ENCODE measurements at places on chromosomes 7 and 10. TPM values are rescaled to one million over a fixed set of nuclear protein-coding genes. Genes with fewer than 3 reads are reported as not detected.

GRCh38 chr7:18828994-18829857 lies 288.2 kb downstream of the TWIST1 start:
- no peak overlapping the region for H3K27ac ChIP-seq
- H3K4me1 ChIP-seq, result no peaks in the 10 kb centered on the region
- no peak overlapping the region for H3K4me3 ChIP-seq
- no peak for DNase-seq

DNA sequence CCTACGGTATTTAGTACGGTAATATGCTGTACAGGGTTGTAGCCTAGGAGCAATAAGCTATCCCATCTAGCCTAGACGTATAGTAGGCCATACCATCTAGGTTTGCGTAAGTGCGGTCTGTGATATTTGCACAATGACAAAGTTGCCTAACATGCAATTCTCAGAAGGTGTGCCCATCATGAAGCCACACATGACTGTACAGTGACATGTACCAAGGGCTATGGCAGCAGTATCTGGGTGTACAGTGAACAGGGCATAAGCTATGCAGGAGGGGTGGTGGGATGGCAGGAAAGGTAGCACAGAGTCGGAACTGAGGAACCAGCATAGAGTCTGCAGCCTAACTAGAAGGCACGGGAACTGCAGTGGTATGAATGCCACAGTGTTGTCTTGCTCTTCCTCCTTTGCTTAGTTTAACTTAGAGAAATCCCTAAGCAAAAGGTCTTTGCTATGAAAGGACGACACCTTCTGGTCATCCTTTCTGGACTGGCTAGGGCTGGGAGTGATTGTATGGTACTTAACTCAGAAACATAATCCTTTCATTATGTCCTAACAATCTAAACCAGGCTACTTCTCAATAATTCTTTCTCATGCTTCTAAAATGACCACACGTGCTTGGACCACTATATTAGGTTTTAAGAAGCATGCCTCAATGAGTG lies 93.5 kb downstream of the DYNC1I1 start:
- H3K27me3 ChIP-seq, result no peaks in the 10 kb centered on the region
- no peaks in the 10 kb centered on the region for H3K36me3 ChIP-seq
- DNase-seq, result no peak

DNA sequence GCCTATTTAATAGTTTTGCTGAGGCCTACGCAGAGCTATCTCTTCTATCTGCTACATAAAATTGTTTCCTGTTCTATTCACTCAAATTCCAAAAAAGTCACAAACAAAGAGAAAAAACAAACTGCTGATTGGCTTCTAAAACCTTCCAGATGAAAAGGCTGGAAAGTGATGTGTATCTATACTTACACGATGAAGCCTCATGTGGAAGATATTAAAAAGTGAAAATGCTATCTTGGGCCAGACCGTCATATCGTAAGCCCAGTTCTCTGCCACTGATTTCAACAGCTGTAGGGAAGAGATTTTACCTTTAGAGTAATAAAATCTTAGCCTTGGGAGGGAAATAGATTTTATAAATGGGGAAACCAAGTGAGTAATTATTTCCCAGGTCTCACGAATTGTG lies 394.8 kb downstream of the KIF20B start:
- no peak overlapping the region for H3K4me3 ChIP-seq
- DNase-seq, result no peak
- H3K27me3 ChIP-seq, result no peaks in the 10 kb centered on the region
- no peak overlapping the region for H3K27ac ChIP-seq

The PAX4 gene
- total RNA-seq, result not detected

DNA sequence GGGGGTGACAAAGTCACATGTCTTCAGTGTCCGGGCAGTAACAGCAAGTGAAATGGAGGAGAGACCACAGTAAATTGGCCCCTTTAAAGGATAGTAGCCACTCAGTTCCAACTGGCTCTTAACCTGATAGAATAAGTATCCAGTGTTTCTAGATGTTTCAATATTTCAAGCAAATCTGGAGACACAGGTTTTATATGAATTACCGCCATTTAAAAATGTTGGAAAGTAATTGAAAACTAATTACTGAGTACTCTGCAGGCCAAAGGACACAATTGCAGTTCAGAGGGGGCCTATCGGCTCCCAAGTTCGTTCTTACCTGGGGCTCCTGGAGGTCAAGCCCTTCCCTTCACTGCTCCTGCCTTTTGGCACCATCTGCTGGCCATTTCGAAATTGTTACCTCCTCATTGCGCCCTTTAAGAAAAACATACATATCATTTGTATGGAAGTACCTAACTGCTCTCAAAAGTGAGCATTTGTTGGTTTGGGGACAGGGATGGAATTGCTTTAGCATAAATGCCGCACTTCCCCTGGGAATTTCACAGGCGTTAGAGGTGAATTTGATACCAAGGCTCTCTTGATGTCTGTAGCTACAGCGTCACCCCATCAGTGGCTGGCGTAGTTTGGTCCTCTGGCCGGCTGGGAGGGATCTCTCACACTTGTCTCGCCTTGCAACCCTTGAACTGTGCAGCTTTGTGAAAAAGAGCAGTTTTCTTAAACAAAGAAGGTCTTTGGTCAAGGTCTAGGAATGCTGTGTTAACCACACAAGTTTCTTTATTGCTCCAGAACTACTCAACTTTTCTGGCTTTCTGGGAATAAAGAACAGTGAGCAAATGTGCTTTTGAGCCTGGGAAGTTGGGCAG lies 220.0 kb downstream of the ARHGAP21 start:
- DNase-seq, result no peak
- H3K36me3 ChIP-seq, result no peaks in the 10 kb centered on the region
- no peak overlapping the region for H3K4me3 ChIP-seq
- H3K4me1 ChIP-seq, result no peaks in the 10 kb centered on the region
- no peaks in the 10 kb centered on the region for H3K27me3 ChIP-seq

DNA sequence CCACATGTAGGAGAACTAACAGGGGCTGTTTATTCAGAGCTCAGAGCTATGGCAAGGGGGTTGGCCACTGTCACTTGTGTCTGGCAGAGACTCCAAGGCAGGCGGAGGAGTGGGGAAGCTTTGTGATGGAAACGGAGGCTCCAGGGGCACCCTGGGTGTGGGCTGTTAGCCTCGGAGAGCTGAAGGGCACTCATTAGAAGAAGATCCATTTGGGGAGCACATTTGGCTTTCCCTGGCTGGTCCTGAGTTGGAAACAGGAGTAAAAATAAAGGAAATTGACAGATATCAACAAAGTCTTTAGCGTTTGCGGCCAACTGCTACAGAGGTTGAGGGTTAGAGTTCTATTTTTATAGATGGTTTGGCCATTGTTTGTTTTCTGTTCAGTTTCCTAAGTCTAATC lies 288.3 kb upstream of the MKI67 start:
- no peak overlapping the region for H3K4me3 ChIP-seq
- no peak overlapping the region for H3K27ac ChIP-seq
- no peaks in the 10 kb centered on the region for H3K4me1 ChIP-seq
- no peaks in the 10 kb centered on the region for H3K36me3 ChIP-seq
- DNase-seq, result no peak

The PNLIPRP3 gene
- not detected for total RNA-seq

- H3K36me3 ChIP-seq, result no peaks in the 10 kb centered on the region
- H3K27me3 ChIP-seq, result no peaks in the 10 kb centered on the region
- no peak overlapping the region for H3K4me3 ChIP-seq
- no peaks in the 10 kb centered on the region for H3K4me1 ChIP-seq
- no peak overlapping the region for H3K27ac ChIP-seq
These were observed 11.0 kb upstream of the PIP start for GRCh38 chr7:143120691-143121405.

The CYP26C1 gene
- 0.23 TPM for total RNA-seq

The VTI1A gene
- 43.1 TPM for total RNA-seq

DNA sequence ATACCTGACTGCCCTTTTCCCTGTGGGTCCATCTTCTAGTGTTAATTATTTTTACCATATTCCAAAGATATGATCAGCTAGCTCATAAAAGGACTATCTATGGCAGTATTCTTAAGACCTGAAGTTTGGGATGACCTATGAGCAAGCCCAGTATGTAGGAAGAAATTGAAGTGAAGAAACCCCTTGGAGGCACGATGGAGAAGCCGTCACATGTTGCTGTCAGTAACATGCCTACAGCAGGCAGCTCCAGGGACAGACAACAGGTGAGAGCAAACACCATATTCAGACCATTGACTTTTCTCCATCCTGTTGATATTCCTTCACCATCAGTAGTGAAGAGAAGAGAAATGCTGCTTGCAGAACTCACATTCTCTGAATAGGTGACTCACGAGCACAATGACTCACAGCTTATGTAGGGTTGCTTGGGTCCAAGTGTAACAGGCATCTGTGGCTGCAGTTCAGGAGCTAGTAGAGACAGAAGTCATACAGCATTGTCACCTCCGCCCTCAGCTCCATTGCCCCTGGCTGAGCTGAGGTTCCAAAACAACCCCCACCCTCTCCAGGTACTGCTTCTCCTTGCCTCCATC lies 8.4 kb upstream of the LYZL2 start:
- no peaks in the 10 kb centered on the region for H3K27me3 ChIP-seq
- no peaks in the 10 kb centered on the region for H3K4me1 ChIP-seq
- DNase-seq, result no peak
- H3K36me3 ChIP-seq, result no peaks in the 10 kb centered on the region
- no peak overlapping the region for H3K27ac ChIP-seq
- H3K4me3 ChIP-seq, result no peak overlapping the region

The TAS2R5 gene
- total RNA-seq, result 1.7 TPM

The CALML5 gene
- not detected for total RNA-seq

GRCh38 chr10:110356628-110357245 lies 52.0 kb upstream of the SMNDC1 start:
- DNase-seq, result no peak
- no peaks in the 10 kb centered on the region for H3K36me3 ChIP-seq
- H3K27me3 ChIP-seq, result no peaks in the 10 kb centered on the region

- H3K27me3 ChIP-seq, result no peaks in the 10 kb centered on the region
- no peaks in the 10 kb centered on the region for H3K4me1 ChIP-seq
- no peaks in the 10 kb centered on the region for H3K36me3 ChIP-seq
- H3K4me3 ChIP-seq, result no peak overlapping the region
- no peak for DNase-seq
- no peak overlapping the region for H3K27ac ChIP-seq
These were observed 86.0 kb downstream of the ICA1 start for GRCh38 chr7:8175929-8176369.

The TDRD1 gene
- total RNA-seq, result 0.78 TPM

The XRCC2 gene
- 0.57 TPM for total RNA-seq

DNA sequence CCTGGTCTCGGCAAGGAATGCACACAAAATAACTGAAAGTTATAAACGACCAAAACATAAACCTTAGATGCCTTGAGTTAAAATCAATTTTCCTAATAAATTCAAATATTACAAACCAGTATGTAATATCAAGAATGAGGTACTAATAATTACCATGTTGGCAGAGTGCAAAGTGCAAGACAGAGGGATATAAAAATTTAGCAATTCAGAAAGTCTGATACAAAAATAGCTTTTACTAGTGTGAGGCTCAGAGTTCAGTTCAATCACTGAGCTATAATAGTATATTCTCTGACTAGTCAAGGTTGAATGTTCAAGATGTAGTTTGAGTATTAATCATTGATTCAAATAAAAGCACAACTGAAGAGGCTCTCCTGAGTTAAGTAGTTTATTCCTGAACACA lies 4.8 kb upstream of the AUTS2 start:
- no peak overlapping the region for H3K4me3 ChIP-seq
- no peaks in the 10 kb centered on the region for H3K4me1 ChIP-seq
- H3K27me3 ChIP-seq, result no peaks in the 10 kb centered on the region
- H3K36me3 ChIP-seq, result no peaks in the 10 kb centered on the region
- no peak for DNase-seq
- H3K27ac ChIP-seq, result no peak overlapping the region

DNA sequence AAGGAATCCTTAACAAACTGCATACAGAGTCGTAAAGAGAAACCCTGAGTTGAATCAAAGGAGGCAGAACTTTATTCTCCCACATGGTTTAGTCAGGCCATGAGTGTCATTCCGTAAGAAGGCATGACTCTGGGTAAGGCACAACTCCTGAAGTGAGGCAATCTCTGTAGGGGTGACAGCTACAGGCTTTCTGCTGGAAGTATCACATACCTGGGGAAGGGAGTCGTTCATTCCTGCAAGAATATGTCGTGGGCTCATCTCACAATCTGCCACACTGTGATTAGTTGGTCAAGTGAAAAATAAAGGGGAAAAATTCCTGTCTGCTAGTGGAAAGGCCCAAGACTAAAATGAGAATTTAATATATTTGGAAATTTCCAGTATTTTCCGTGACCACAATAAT lies 392.6 kb downstream of the POM121L12 start:
- no peak overlapping the region for H3K27ac ChIP-seq
- no peak overlapping the region for H3K4me3 ChIP-seq
- no peaks in the 10 kb centered on the region for H3K4me1 ChIP-seq

DNA sequence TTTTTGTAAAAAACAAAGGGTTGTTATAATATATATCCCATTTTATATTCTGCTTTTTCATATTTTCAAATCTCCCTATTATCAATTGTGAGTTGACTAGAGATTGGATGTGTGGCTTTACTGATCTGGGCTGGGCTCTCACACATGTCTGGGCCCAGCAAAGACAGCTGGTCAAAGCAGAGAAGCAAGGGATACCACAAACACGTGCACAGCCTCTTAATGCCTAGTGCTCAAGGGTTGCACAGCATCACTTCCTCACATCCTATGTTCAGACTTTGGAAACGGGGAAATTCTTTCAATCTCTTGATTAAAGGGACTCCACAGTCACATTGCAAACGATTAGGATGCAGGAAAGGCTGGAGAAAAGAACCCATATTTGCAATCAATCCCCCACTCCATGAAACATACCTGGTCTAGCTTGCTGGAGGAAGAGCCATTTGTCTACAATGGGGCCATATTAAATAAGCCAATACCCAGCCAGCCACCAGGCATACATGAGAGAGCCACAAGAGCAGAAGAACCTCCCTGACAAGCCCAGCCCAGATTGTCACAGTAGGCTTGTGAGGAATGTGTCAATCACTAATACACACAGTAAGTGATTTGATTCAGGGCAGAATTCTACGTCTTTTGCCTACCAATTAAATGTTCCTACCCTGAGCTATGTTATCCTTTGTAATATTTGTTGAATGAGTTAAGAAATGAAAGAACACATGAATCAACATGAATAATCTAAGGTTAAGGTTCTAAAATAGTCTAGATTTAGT lies 431.2 kb downstream of the TNS3 start:
- DNase-seq, result no peak
- H3K27me3 ChIP-seq, result no peaks in the 10 kb centered on the region
- H3K27ac ChIP-seq, result no peak overlapping the region
- H3K4me1 ChIP-seq, result peaks cover 3% of the 10 kb centered on the region
- H3K36me3 ChIP-seq, result no peaks in the 10 kb centered on the region

The IKZF1 gene
- total RNA-seq, result 24.4 TPM

DNA sequence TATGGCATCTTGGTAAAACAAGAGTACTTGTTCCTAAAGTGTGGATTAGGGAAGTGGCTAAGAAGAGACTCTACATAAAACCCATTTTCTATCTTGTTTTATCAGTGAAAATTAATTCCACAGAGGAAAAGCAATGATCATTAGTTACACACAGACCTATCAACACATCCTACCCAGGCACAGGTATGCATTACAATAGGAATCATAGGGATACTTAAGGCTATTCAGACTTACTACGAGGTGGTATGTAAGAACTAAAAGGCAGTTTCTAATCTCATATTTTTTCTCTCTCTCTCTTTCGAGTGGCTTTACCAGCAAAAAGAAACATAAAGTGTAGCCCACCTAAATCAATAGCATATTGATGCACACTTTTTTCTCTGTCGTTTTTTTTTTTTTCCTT lies 166.3 kb upstream of the FEZF1 start:
- H3K27ac ChIP-seq, result no peak overlapping the region
- H3K36me3 ChIP-seq, result no peaks in the 10 kb centered on the region
- H3K27me3 ChIP-seq, result no peaks in the 10 kb centered on the region
- no peak overlapping the region for H3K4me3 ChIP-seq
- no peaks in the 10 kb centered on the region for H3K4me1 ChIP-seq
- DNase-seq, result no peak

The ASAH2 gene
- 2.3 TPM for total RNA-seq

GRCh38 chr10:113097036-113097435 lies 147.0 kb downstream of the TCF7L2 start:
- no peak overlapping the region for H3K27ac ChIP-seq
- no peak overlapping the region for H3K4me3 ChIP-seq
- H3K36me3 ChIP-seq, result no peaks in the 10 kb centered on the region
- DNase-seq, result no peak

Measured in aorta (tissue), 5 donors.